Endothelial cell (in vitro differentiated cells): ENCODE measurements at places on chromosomes 7 and 10. TPM values are rescaled to one million over a fixed set of nuclear protein-coding genes. Genes with fewer than 3 reads are reported as not detected.

DNA sequence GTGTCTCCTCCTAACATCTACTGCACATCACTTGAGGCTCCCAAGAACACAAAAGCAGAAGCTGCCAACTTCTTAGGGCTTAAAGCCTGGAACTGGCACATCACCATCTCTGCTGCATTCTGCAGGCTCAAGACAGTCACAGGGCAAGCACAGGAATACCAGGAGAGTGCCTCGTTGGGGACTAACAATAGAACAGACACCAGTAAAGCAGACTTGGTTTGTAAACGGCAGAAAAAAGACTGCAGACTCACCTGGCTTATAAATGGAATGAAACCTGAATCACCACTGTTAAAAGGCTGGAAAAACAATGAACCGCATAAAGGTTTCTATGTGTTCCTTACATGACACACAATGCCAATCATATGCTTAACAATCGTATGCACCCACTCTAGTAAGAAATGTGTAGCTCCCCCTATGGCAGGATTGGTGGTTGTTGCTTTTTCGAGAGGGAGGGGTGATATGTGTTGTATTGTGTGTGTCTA is 12.8 kb downstream of the RHEB start:
- peak; percentile 34 for DNase-seq

- no peak for DNase-seq
Observed at GRCh38 chr10:60962946-60963345, 19.0 kb upstream of the RHOBTB1 start.

- DNase-seq = no peak
Observed at GRCh38 chr10:76399226-76399625, 967.8 kb downstream of the LRMDA start.

GRCh38 chr10:71234004-71234894 is 21.9 kb downstream of the UNC5B start:
- no peak for DNase-seq

TSPAN15 gene
- 195 TPM for total RNA-seq

ITPRIP gene
- 16.3 TPM for total RNA-seq
